T1000 (cell line): ENCODE measurements at places on chromosomes 16 and 17.
A peak's percentile ranks its signal among the peaks of the same experiment; 100 is the strongest.

GRCh38 chr17:44314524-44314868, 6.1 kb downstream of the RUNDC3A start:
- DNase-seq, result no peak

GRCh38 chr16:64830653-64831052, 291.2 kb downstream of the CDH11 start:
- DNase-seq, result no peak

GRCh38 chr16:16973707-16974591, 496.8 kb downstream of the XYLT1 start:
- DNase-seq, result no peak

DNA sequence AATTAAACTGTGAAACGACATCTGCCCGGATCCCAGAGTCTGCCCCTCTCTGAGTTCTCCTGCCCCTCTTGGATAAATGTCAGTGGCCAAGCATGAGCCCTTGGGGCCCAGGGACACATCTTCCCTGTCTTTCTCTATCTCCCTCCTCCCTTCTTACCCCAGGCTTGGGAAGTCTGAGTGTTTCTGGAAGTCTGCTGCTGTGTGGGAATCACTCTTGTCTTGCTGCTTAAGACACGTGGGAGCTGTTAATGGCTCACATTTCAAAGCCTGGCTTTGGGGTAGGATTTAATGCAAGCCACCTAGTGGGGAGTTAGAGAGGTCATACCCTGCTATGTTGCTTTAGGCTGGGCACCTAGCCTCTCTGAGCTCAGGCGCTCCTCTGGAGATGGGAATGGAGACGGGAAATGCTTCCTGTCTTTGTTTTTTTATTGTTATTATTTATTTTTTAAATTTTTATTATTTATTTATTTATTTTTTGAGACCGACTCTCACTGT, 218.5 kb upstream of the CIBAR2 start:
- no peak for DNase-seq

DNA sequence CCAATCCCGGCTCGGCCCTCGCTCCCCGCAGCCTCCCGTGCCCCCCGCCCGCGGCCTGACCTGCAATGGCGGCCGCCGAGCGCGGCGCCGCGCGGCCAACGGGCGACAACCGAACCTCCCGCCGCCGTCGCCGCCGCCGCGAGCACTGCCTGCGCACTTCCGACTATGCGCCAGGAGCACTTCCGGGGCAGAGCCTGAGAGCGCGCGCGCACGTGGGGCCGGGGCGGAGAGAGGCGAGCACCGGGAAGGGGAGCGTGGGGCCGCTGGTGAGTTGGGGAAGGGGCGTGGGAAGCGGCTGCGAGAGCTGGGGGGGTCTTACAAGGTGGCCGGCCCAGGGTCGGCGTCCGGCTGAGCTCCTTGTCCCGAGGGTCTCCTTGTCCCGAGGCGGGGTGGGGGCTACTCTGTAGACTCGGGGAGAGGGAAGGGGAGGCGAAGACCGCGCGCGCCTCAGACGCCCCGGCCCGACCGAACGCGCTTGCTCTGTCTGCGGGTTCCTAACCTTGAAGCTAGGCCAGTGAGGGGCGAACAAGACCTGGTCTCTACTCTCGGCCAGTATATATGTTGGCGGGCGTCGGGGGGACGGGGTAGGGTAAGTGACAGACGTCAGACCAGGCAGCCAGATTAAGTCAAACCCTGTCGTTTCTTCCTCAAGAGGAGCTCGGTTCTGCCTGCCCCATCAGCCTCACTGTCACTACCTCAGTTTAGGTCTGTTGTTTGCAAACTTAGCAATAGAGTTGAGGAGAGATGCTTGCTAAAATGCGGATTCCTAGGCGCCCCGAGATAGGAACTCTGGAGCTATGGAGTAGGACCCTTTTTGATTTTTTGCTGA, at the start of the genes CHTF8 and UTP4:
Gene CHTF8 (minus strand): TSS at position 165 of the 829 bp plus-strand sequence. CDS start 11,130 bp downstream, outside the sequence.
Gene UTP4 (plus strand): TSS at position 226 of the 829 bp plus-strand sequence. CDS start 811 bp downstream, outside the sequence.
- DNase-seq, result peak; percentile 55

DNA sequence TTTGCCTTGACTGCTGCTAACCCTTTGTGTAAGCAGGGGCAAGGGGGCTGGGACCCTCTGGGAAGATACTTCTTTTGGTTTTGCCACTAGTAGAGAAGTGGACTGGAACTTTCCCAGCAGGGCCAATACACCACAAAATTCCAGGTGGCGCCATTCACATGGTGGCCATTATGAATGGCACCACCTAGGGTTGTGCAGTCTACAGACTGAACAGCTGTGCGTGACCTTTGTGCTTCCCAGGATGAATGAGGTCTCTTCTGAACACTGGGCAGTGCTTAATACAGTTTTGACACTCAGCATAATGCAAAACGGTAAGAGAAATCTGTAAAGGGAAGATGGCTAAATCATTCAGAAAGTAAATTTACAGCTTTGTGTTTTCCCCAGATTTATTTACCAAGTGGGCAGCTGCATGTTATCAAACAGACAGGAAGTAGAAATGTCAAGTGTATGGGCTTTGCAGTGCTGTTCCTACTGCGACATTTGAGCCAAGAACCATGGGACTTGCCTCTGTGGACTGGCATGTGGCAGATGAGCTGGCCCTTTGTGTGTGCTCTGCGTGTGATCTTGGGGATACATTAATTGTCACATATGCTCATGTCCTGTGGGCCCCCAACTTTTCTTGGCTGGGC, 9.2 kb downstream of the SYT17 start:
- no peak for DNase-seq

DNA sequence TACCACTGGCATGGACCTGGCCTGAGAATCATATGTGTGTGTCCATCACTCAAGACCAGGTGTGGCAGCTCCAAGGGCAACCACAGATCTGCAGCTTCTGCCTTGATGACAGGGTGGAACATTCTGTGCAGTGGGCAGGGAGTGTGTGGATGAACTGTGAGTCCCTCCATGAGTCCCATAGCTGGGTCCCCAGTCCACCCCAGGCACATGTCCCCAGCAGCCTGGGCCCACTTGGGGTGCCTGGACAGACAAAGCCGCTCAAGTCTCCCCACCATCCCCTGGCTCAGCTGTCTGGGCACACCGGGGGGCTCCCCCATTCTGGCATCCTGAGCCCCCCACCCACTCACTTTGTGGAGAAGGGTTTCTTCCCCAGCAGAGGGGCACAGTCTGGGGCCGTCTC, 4.6 kb upstream of the KRT16 start:
- no peak for DNase-seq

DNA sequence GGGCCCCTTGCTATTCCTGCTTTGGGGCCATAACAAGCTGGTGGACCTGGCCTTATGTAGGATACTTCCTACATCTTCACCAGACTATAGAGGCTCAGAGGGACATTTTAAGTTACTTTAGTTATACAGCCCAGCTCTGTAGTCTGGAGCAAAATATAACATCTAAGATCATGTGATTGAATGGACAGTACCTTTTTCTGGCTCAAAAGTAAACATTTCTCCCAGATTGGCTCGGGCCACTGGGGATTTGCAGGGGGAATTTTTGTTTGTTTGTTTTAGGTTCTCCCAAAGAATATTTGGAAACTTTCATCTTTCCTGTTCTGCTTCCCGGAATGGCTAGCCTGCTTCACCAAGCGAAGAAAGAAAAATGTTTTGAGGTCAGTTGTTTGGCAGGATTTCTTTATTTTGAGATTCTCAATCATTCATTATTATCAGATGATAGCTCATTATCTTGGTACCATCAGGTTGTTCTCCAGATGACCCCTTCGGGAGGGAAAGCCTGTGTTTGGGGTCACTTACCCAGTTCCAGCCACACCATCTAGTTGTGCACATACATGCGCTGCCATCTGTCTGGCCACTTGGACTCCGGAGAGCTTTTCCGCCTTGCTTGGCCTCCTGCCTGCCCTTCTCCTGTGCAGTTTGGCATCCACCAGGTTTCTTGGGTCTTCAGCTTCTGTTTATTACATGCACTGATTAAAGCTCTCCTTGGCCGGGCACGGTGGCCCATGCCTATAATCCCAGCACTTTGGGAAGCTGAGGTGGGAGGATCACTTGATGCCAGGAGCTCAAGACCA, 17.2 kb downstream of the IQCK start:
- no peak for DNase-seq

- no peak for DNase-seq
Observed at GRCh38 chr16:63982110-63982509, 1139.8 kb downstream of the CDH11 start.
